ENCODE measurements at places on chromosomes 7 and 10.

- no peak for DNase-seq
Observed at GRCh38 chr10:122282253-122282671, 11.2 kb downstream of the BTBD16 start.

- DNase-seq: no peak
Observed at GRCh38 chr7:108086962-108087361, 43.2 kb downstream of the LAMB4 start.

GRCh38 chr10:80122110-80122710, 10.3 kb upstream of the PLAC9 start:
- DNase-seq: no peak

DNA sequence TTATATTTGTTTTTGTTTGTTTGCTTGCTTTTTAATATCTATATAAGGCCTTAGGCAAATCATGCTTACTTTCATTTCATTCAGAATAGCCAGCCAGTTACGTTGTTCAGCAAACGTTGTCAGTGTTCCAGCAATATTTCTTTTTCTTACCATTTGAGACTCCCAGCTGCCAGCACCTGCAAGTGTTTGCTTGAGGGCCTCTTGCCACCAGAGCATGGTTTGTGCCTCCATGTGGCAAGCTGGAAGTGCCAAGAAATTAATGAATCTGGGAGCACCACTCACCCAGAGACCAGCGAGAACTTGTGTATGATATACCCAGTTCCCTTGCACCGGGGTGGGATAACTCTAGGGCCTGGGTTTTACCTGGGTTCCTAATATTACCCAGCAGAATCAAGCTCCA, 177.1 kb upstream of the CSTF2T start:
- DNase-seq: no peak

- DNase-seq: no peak
Observed at GRCh38 chr7:47497367-47498096, 84.4 kb downstream of the TNS3 start.

GRCh38 chr7:234051-234707, 41.8 kb downstream of the FAM20C start:
- no peak for DNase-seq

GRCh38 chr7:26112203-26112740, 39.7 kb upstream of the NFE2L3 start:
- DNase-seq: no peak

DNA sequence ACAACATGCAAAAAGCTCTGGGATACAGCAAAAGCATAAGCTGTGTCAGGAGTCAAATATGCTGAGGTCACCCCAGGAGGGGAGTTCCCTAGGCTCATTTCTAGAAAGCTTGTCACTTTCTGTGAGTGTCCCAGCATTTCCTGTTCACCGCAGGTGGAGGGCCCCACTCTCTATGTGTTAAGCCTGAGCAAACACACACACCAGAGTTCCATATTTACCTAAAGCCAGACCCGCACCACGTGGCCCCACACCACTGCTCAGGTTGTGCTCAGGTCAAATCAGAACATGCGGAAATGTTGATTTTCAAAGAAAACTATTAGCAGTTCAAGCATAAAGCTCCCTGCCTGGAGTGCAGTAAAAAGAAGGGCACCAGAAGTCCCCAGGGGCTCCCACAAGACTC, 259.6 kb upstream of the PPP2R2D start:
- DNase-seq: no peak

GRCh38 chr10:70348228-70348850, 34.1 kb downstream of the LRRC20 start:
- no peak for DNase-seq

GRCh38 chr10:31058795-31059703, 27.4 kb upstream of the ZNF438 start:
- no peak for DNase-seq

DNA sequence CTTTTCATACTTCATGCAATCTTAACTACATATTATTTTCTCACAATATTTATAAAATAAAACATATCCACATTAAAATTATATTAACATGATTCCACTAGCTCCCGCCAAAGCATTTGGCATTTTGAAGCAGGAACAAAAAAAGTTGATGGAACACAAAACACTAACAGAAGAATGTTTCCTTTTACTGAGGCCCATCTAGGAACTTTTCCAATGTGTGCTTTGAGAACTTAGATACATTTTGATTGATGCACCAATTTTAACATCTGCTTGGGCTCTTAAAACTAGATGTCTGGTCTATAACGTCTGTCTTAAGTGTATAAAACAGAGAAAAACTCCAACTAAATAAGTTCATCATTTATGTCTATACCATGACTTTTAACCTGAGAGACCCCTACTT, 1214.8 kb downstream of the SORCS1 start:
- no peak for DNase-seq

- no peak for DNase-seq
Observed at GRCh38 chr7:95046494-95047240, 139.3 kb downstream of the PPP1R9A start.

DNA sequence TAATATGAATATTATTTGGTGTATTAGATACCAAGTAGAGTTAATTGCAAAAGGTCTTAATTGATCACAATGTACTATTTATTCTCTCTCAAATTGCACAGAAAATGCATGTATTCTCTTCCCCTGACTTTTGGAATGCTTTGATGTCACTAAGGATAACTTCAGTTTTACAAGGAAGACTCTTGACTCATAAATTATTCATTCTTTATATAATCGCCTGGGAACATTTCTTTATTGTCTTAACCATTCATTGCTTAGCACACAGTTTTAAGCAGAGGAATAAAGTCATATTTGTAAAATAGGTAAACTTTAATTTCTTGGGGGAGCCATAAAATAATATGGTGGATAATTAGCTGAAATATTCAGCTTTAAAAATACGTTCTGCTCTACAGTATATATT, 306.0 kb upstream of the TMEM229A start:
- no peak for DNase-seq

- DNase-seq: no peak
Observed at GRCh38 chr10:122163174-122164022, 107.7 kb upstream of the BTBD16 start.

- no peak for DNase-seq
Observed at GRCh38 chr7:114264023-114264422, 150.6 kb upstream of the FOXP2 start.

DNA sequence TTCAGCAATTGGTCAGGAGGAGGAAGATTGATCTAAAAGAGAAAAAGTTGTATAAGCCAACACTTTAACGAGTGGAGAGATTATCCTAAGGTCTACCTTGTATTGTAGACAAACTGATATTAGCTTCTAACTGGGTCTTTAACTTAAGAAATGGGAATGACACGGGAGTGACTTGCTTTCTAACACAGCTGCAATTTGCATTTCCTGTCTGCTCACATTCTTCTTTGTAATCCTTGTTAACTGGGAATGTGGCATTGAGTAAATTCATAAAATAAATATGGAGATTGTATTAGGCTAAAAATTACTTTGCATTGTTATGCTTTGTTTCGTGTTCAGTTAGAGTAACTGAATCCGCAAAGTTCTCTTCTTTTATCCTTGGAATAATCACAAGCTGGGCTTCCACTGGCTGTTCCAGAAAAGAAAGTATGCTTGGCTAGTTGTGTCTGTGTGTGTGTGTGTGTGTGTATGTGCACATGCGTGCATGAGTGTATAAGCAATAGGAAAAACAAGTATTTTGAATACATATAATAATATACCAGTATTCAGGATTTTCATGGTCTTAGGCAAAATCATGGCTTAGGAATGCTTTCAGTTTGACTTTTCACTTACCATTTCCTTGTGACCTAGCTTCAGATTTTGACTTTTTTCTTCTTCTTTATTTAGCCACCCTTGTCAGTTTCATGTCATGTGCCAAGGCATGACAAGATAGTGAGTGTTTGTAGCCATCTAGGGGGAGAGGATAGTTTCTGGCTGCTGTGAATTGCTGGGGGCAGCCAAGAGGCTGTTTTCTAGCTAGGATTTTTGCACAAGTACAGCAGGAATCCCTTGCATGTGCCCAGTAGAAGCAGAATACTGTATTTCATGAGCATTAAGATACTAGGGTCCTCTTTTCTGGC, 54.5 kb upstream of the FZD8 start:
- no peak for DNase-seq

DNA sequence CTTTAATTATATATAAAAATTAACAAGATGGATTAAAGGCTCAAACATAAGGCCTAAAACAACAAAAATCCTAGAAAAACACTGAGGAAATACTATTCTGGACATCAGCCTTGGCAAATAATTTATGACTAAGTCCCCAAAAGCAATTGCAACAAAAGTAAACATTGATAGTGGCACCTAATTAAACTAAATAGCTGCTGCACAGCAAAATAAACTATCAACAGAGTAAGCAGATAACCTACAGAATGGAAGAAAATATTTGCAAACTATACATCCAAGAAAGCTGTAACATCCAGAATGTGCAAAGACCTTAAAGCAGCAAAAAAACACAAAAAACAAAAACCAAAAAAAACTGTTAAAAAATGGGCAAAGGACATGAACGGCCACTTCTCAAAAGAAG, 384.0 kb upstream of the SEMA3D start:
- no peak for DNase-seq

DNA sequence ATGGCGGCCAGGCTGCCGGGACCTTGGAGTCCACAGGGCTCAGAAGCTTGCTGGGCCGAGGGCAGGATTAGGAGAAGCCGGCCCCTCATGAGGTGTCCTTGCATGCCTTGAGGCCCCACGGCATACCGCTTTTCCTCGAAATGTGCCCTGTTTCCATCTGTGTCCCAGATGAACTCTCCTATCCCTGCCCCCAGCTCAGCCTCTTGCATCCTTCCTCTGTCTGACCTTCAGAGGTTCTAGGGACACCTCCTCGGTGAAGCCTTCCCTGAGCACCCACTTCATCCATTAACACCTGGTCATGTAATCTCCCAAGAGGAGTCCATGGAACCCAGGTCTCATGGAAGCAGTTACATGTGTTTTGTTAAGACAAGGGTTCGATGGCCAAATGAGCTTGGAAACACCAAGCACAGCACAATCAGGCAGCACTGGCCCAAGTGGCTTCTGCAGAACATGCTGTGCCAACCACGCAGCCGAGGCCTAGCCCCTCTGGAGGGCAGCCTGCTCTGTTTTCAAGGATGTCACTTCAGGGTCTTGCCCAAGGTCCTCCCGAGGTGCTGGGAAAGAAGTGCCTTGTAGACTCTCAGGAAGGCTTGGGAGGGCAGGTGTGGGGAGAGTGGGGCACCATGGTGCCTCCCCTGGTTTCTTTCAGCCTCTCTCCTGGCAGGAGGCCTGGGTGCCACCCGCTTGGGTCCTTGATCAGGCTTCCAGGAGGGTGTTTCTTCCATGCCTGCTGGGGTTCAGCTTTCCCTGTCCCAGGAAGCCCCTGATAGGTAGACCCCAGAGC, 124.3 kb downstream of the NEURL1 start:
- no peak for DNase-seq

GRCh38 chr7:29278337-29279069, 83.9 kb downstream of the CHN2 start:
- no peak for DNase-seq

DNA sequence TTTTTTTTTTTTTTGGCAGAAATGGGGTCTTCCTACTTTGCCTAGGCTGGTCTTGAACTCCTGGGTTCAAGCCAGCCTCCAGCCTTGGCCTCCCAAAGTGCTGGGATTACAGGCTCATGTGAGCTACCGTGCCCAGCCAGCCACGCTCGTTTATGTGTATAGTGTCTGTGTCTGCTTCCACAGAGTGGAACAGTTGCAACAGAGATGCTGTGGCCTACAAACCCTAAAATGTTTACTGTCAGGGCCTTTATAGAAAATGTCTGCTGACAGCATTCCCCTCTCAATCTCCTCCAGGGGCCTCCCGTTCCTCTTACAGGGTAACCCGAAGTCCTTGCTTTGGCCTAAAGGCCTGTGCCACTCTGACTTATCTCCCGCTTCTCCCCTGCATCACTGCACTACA, 87.6 kb upstream of the LEP start:
- DNase-seq: no peak

DNA sequence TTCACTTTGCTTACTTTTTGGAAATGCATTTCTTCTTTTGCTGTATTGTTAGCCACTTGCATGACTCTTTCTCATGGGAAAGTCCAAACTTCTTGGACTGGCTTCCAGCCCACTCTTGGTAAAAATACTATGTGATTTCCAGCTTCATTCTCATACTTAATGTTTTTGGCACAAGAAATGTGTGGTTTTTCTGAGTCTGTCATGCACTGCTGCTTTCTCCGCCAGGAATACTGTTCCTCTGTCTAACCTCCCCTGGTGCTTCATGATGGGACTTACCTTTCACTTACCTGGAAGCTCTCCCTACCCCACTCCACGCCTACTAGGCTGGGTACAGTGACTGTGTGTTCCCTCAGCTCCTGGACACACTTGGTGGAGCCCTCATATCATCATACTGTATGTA, 18.7 kb downstream of the MGAM2 start:
- DNase-seq: no peak
